ENCODE measurements at places on chromosomes 1 and 21. TPM values are rescaled to one million over a fixed set of nuclear protein-coding genes. Genes with fewer than 3 reads are reported as not detected.

Gene KIF2C
- total RNA-seq, result 20.8 TPM

Gene ASAP3
- 11.1 TPM for total RNA-seq

Gene RABGGTB
- total RNA-seq, result 127 TPM

Gene TMEM79
- 8.1 TPM for total RNA-seq

DNA sequence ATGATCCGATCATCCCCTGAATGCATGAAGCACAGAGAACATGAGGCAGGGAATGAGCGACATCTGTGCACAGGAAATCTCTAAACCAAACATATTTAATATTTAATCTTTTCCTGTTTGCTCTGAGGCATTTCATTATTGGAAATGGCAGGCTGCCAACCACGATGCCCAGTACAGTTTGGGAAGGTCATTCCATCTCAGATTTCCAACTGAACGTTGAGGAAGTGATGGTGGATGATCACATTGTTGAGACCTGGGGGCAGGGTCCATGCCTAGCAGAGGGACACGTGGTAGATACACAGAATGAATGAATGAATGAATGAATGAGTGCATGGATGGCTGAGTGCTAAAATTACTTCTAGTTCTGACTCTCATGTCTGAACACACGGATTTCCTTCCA, 15.9 kb upstream of the FASLG start:
- DNase-seq, result peak; percentile 57

GRCh38 chr1:94954263-94955220, 27.6 kb upstream of the CNN3 start:
- DNase-seq, result no peak

DNA sequence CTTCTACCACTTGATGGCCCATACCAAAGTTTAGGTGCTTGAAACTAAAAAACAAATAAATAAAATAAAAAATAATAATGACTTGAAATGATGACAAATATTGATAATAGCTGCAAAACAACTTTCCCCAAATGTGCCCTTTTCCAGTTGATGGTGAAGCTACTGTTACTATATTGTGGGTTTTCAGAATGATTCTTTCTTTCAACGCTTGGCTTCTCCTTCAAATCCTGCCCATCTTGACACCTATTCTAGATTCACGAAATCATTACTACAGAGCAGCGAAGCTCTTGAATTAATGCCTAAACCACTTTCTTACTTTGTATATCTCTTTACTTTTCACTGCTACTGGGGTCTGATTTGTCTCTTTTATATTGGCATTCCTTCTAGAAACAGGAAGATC, 9.2 kb upstream of the C1orf141 start:
- DNase-seq, result no peak

GRCh38 chr1:50853325-50853724, 106.7 kb downstream of the FAF1 start:
- no peak for DNase-seq

- peak; percentile 27 for DNase-seq
Measured at GRCh38 chr1:52636721-52637695, 4.0 kb downstream of the SHISAL2A start.

- no peak for DNase-seq
Measured at GRCh38 chr1:97461782-97462181, 459.1 kb downstream of the DPYD start.

GRCh38 chr1:43450251-43450941, 3.3 kb downstream of the HYI start:
- DNase-seq, result no peak
